Karpas-422 (cell line): ENCODE measurements at places on chromosomes 6 and 20. TPM values are rescaled to one million over a fixed set of nuclear protein-coding genes. Genes with fewer than 3 reads are reported as not detected.
A peak's percentile ranks its signal among the peaks of the same experiment; 100 is the strongest.

DNA sequence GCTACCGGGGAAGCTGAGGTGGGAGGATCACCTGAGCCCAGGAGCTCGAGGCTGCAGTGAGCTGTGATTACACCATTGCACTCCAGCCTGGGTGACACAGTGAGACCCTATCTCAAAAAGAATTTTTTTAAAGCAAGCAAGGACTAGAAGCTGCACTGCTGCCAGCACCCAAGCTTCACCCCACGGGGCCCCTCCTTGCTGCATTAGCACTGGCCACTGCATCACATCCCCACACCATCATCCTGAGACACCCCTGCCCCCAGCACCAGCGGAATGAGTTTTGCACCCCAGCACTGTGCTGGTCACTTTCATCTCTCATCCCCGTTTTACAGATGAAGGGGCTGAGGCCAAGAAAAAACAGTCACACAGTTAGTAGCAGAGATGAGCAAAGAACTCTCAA, 30.9 kb downstream of the TBC1D7 start:
- DNase-seq: no peak

DNA sequence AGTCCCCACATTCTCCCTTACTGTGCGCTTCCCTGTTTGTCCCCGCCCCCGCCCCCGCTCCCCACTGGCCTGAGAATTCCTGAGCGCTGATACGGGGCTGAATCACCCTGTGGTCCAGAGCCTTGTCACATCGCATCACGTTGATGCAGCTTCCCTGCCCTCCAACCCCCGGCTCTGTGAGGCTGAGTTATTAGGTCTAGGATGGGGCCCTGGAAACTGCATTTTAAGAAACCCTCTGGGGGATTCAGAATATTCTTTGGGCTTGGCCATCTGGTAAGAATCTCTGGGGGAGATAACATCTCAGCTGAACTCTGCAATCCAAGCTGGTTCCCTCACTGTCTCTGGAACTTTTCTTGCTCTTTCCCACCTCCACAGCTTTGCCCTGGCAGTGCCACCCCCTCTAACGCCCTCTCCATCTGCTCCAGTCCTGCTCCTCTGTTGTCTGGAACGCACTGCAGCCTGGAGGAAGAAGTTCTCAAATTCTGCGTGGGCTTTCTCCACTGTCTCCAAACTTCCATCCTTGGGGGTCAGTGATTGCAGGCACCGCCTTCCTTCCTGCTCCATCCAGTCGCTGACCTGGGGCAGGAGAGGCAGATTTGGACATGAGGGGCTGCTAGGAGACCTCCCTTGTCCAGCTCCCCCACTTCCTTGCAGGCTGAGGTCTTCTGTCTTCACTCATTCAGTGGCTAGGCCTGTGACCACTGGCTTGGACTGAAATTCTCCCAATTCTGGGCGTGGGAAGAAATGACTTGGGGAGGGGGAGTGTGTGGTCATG, 42.6 kb downstream of the KIAA1755 start:
- DNase-seq: no peak

- no peak for DNase-seq
Observed at GRCh38 chr6:5133943-5134342, 48.8 kb downstream of the PPP1R3G start.

DNA sequence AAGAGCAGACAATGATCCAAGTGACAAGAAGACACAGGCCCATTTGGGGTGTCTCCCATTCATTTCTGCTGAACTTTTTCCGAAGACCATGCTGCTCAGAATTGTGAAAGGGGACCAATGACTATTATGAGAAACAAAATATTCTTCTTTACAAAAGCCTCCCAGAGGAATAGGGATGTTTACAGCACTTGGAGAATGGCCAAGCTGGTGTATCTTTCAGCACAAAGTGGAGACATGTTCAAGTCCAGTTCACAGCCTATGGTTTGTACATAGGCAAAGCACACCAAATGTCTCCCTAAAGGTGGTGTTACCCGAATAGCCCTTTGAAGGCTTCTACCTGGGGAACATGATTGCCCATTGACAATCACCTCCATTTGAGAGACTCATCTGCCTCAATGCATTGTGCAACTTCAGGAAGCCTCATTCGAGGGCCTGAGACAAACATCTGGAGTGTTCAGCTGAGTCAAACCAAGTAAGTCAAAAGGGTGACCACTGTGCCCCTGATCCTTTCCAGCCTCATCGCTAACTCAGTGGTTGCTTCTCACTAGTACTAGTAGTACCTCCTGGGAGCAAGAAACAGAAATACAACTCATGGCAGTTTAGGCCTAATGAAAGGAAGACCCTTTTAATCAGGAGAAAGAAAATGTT, 451.0 kb upstream of the MARCKS start:
- no peak for DNase-seq

- no peak for DNase-seq
Observed at GRCh38 chr6:170229851-170230519, 60.9 kb downstream of the DLL1 start.

DNA sequence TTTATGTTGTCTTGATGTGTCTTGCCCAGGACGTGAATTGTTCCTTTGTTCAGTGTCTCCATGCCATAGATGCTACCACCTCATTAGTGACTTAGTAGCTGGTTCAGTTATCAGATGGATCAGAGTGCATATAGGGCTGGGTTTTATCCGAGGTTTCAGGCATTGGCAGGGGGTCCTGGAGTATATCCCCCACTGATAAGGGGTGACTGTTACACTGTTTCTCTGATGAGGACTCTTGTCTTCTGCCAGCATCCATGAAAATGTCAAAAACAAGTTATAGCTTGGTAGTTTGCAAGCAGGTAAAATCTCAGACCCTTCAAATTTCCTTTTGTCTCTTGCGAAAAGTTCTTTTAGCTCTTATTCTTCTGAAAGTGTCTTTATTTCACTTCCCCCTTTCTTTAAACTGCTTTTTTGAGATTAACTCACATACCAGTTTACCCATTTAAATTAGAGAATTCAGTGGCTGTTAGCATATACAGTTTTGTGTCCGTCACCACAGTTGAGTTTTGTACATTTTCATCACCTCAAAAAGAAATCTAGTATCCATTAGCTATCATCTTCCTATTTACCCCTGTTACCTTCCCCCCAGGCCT, 109.2 kb downstream of the CDYL start:
- DNase-seq: no peak

DNA sequence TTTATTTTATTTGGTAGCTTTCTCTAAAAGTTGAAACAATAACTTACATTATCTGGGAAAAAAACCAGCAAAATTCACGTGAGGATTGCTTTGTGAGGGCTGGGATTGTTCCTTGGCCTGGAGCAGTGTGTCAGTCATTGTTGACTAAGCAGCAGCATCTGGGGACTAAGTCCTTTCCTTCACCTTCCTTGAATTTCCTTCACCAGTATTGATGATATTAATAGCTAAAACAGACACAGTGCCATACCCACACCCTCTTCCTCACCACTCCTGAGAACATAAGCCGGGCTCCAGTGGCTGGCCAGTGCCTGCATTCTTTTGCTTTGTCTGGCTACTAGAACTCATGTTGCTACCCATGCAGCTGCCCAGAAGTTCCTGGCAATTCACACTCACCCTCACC, 23.7 kb downstream of the PLCB1 start:
- DNase-seq: no peak

DNA sequence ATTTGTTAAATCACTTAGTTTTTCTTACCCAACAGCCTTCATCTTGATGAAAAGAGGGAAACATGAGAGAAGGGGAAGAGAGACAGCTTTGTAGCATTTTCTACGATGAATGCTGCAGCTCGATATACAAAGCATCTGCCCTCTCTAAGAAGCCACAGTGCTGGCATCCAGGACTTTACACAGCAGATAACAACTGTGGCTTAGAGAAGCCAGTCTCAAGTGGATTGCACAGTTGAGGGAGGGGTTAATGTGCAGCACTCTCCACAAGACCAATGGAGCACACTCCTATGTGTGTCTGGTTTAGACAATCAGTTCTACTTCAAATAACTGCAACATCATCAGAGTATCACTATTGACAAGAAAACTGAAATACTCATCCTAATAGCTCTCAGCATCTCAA, 5.8 kb downstream of the C6orf120 start:
- DNase-seq: peak; percentile 65

DNA sequence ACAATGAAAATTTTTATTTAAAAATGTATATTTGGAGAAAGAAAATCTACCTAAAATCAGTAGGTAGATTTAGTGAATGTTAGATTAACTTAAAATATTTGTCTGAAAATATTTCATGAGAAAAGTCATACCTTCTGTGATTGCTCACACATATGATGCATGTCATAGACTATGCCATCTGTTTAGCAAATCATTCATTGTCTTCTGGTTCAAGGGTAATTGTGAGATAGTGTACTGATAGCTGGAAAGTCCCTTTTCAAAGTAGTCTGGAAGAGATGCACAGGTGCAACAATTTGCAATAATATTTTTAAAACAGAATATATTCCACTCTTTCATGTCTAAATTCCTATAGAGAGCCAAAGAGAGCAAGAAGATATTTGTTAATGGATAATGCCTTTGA, 21.0 kb upstream of the RNF217 start:
- DNase-seq: no peak

DNA sequence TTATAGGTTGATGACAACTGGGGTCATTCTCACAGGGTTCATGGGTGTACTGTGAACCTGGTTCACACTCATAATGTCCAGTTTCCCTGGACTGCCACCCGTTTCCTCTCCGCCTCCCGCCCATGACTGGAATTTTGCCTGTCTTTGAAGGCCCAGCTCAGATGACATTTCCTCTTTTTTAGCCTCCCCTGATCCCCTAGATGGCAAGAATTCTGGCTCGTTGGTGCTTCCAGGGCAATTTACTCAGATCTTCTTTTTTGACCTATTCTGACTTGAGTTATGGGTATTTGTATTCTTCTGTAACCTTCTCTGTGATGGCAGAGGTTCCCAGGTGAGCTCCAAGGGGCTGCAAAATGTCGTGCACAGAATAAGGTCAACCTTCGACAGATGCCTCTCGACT, 5.7 kb upstream of the CITED2 start:
- DNase-seq: no peak

DNA sequence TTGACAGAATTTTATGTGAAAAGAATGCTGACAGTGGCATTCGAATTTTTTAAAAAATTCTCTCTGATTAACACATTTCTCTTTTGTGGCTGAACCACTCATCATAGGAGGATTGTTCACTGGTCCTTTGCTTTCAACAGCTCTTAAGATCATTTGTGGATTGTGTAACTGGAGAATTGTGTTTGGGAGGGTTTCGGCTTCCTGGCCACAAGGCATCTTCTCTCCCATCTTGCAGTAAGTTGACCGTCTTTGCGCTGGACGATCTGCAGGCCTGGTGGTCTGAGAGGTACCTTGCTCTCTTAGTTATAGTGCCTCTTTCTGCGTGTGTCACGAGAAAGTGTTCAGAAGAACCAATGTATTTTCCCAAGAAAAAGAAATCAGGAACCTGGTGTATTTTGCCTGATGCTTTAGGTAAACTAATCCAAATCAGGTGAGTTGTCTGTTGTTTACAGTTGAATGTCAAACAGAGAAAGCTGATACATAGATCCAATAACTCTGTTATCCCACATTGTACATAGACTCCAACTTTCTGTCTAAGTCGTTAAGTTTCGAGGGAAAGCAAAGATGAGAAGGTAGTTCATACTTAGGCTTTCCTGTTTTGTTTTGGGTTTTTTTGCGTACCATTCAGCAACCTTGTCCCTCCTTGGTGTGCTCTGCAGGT, 14.8 kb upstream of the EXOC2 start:
- DNase-seq: no peak

GRCh38 chr6:134517145-134517658, 199.3 kb upstream of the SGK1 start:
- no peak for DNase-seq

The GABRR1 gene
- not detected in 2 replicates for total RNA-seq

The MCCD1 gene
- total RNA-seq: not detected in 2 replicates
